Right forelimb (tissue), 1 donor: ENCODE measurements at places on chromosomes 1 and 21.

DNA sequence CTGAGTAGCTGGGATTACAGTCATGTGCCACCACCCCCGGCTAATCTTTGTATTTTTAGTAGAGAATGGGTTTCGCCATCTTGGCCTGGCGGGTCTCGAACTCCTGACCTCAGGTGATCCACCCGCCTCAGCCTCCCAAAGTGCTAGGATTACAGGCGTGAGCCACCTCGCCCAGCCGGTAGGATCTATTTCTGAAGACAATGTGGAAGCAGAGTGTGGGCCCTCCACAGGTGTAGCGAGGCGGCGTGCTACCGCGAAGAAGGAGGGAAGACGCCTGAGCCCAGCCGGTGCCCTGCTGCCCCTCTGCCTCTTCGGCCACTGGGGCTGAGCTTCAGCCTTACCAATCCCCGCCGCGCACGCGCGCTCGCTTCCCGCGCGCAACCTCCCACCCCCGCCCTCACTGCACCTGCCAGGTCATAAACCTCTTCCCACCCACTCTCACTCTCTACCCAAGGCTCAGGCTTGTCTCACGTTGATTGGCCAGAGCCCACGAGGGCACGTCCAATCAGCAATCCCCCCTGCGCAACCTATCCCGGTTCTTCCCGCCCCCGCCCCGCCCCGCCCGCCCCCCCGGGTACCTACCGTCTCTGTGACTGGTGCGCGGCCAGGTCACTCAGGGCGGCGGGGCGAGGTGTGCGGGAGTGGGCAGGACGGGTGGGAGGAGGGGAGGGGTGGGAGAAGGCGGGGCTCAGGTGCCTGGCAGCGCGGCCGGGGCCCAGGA lies 409 bp upstream of the HOOK1 start:
- DNase-seq: peak; percentile 64

DNA sequence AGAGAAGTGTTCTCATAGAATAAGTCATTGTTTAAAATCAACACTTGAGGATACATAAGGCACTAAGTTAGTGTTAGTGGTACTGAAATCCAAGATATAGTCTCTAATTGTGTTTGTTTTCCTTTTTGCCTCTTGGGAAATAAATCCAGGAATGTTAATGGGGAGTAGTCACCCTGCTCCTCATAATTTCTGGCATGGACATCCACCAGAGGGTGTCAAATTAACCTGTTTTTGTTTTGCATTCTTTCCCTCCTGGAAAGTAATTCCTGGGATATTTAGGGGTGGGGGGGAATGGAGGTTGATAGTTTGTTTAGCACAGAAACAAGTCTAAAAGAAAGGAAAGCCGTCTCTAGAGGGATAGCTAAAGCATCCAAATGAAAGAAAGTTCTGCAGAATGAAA lies 87.8 kb upstream of the MAP1LC3C start:
- DNase-seq: no peak

- no peak for DNase-seq
These were observed 62.4 kb downstream of the HIVEP3 start for GRCh38 chr1:41856151-41856943.

GRCh38 chr21:42144679-42145568 lies 73.8 kb downstream of the UMODL1 start:
- DNase-seq: peak; percentile 27

DNA sequence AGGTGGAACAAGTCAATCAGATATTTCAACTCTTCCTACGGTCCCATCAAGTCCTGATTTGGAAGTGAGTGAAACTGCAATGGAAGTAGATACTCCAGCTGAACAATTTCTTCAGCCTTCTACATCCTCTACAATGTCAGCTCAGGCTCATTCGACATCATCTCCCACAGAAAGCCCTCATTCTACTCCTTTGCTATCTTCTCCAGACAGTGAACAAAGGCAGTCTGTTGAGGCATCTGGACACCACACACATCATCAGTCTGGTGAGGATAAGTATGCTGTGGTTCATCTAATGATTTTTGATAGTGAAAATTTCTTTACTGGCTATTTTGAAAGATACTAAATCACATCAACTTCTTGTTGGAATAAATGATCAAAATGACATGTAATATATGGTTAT lies 67.7 kb upstream of the MPC2 start:
- DNase-seq: no peak

DNA sequence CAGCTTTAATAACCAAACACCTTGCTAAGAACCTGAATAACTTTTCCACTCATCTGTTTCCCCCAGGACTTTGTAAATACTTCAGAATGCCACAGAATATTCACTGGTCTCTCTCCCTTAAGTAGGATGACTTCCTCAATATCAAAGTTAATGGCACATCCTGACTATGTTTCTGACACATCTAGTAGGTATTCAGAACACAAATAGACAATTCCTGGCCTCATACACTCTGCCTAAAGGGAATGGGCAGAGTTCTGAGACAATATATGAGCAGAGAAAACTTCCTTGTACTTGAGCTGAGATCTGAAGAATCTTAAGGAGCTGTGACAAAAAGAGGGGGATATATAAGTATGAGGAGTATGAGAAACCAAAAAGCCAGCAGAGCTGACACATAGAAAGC lies 34.8 kb downstream of the ANKRD13C start:
- no peak for DNase-seq
